Progenitor cell of endocrine pancreas (in vitro differentiated cells): ENCODE measurements at places on chromosomes 3 and 15.

DNA sequence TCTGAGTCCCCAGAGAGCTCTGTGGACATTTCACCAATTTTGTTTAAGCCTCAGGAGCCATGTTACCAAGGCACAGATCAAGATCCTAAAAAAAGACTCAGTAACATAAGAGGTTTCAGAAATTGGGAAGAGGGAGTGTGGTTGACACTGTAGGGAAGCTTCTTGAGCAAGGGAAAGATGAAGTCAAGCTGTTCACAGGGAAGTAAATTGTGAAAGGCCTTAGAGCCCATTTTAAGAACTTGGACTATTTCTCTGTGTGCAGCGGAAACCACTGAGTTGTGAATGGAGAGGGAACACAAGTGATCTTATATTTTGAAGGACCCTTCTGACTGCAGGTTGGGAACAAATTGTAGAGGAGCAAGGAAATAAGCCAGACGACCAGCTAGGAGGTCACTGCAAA lies 18.7 kb downstream of the BCL2A1 start:
- DNase-seq = no peak

- no peak for DNase-seq
Measured at GRCh38 chr15:67976506-67977073, 77.5 kb upstream of the PIAS1 start.

DNA sequence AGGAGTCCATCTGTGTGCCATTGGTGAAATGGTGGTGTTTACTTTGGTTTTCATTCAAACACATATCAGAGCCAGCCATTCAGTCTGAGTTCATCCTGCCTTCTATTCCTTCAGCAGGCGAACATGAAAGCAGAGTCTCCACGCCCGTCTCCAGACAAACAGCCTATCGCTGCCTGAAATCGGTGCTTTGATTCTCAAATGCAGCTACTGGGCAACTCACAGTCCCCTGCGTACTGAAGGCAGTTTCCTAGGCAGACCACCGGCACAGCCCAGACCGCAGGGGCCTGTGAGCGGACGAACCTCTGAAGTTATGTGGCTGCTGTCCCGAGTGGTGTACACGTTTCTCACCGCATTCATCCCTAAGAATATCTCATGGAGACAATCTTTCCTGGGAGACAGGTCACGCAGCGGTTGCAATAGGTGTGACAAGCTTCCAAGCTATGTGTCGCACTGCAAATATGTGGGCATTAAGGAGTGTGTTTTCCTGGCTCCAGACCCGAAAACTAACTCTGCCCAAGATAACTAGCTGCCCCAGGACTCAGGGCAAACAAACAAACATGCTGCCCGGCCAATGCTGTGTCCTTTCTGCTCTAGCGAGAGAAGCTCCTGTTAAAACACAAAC lies 16.9 kb upstream of the RYR3 start:
- no peak for DNase-seq

DNA sequence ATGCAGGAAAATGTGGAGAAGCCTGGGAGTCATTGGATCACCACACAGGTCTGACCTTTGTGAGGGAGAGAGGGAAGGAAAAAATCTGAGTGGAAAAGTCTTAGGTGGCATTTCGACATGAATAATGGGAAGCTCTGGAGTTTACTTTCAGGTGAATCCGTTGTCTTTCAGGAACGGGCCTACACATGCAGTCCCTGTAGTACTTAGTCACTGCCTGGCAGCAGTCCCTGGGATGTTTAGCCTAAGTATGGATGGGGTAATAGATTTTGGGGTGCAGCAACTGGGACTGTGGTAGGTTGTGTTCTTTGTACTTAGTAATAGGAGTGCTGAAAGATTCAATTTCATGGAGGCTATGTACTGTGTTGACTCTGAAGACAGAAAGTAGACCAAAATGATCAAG lies 227.5 kb upstream of the EPHA3 start:
- no peak for DNase-seq

- peak; percentile 33 for DNase-seq
Measured at GRCh38 chr15:90126022-90126421, 23.8 kb upstream of the IDH2 start.

- DNase-seq = no peak
Measured at GRCh38 chr15:85008474-85009260, 27.0 kb downstream of the PDE8A start.

DNA sequence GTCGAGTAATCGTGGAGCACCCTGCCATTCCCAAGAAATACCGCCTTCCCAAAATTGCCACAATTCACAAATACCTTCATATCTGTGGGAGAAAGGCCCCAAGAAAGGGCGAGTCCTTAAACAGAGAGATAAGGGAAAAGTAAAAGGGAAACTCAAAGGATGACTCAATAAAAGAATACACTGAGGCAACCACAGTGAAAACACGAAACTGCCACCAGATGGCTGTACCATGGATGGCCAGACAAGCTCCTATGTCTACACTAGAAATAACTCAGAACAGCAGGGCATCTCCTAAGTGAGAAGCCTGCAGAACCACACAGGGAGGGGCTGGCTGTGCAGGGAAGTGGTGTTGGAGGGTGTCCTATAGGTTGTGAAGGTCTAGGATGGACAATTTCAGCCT lies 25.0 kb downstream of the SRGAP3 start:
- no peak for DNase-seq

GRCh38 chr3:100131241-100131640 lies 16.9 kb upstream of the FILIP1L start:
- DNase-seq = no peak

GRCh38 chr3:196214783-196215441 lies 1.4 kb upstream of the SLC51A start:
- DNase-seq = no peak

- DNase-seq = no peak
Measured at GRCh38 chr15:38174691-38175090, 77.9 kb upstream of the SPRED1 start.

DNA sequence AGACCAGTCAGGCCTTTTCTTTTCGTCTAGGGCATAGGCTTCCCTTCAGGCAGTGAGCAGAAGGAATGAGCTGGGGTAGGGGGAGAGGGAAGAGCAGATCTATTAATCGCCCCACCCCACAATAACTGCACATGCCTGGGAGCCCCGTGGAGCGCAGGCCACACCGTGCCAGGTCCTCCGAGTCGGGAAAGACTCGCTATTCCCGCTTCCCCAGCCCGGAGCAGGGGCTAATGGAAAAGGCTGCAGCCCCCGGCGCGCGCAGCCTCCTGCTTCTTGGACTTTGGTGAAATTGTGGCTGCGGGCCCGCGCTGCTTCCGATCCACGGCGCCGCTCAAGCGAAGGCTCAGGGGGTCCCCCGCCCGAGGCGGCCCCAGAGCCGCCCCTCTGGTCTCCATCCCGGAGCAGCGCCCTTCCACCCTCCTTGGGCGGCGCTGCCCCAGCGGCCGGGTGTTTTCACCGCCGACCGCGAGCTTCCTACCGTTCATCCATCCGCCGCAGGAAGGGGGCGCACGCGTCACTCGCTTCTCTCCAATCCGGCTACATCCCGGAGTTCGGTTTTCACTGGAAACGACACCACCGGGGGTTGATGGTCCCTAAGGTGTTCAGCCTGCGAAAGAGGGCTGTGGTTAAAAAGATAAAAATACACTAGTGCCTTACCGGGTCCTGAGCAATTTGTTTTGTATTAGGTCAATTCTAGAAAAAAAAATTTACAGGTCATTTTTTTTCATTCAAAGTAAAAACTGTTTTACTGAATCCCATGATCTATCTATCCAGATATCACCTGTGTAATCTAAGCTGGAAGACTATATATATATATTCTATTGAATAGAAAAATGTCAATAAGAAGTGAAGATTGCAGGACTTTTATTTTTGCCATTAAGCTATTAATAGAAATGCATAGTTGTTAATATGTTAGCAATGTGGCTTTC lies 4.4 kb upstream of the SYNM start:
- DNase-seq = peak; percentile 75

DNA sequence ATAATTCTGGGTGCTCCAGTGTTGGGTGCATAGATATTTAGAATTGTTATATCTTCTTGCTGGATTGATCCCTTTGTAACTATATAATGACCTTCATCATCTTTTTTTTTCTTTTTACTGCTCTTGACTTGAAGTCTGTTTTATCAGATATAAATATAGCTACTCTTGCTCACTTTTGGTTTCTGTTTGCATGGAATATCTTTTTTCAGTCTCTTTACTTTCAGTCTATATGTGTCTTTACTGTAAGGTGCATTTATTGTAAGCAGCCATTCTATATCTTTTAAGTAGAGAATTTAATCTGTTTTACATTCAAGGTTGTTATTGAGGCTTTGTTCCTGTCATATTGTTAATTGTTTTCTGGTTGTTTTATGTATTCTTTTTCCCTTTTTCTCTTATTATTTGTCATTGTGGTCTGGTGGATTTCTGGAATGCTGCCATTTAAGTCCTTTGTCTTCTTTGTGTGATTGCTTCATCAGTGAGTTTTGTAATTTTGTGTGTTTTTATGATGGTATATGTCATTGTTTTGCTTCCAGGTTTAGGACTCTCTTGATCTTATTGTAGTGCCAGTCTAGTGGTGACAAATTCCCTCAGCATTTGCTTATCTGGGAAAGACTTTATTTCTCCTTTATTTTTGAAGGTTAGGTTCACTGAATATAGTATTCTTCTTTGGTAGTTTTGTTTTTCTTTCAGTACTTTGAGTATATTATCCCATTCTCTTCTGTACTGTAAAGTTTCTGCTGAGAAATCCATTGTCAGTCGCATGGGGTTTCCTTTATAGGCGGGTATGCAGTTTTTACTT lies 8.3 kb upstream of the PRR23C start:
- no peak for DNase-seq

GRCh38 chr3:138186803-138187295 lies 252 bp upstream of the ARMC8 start:
- peak; percentile 72 for DNase-seq

DNA sequence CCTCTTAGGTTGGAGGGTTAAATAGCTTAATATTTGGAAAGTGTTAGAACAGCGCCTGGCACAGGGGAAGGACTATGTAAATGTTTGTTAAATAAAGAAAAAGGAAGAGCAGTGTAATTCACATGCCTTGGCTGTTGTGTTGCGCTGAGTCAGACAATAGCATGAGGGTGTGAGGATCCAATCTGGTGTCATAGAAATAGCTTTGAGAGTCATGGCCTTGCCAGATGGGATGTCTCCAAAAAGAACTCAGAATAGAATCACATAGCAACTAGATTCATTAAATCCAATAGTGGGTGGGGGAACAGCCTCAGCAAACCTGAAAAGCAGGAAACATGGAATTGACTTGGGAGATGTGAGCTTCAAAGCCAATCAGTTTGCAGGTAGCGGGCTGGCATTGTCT lies 3.9 kb upstream of the RBSN start:
- no peak for DNase-seq

GRCh38 chr15:40285151-40285550 lies 2.3 kb upstream of the ANKRD63 start:
- DNase-seq = no peak

DNA sequence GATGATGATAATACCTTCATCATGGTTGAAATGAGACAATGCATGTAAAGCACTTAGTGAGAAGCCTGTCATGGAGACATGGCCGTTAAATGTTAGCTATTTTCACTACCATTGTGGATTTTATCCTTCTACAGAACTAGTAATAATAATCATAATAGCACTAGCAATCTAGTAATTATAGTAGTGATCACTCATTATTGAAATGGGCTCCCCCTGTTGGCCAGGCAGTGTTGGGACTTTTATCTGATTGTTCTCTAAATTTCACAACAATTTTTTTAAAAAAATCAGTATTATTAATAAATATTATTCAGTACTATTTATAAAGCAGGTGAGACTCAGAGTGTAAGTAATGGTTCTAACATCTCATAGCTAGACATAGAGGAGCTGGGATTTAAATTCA lies 396.3 kb downstream of the IL5RA start:
- DNase-seq = no peak

- no peak for DNase-seq
Measured at GRCh38 chr3:111725706-111726105, 130.6 kb upstream of the ZBED2 start.

DNA sequence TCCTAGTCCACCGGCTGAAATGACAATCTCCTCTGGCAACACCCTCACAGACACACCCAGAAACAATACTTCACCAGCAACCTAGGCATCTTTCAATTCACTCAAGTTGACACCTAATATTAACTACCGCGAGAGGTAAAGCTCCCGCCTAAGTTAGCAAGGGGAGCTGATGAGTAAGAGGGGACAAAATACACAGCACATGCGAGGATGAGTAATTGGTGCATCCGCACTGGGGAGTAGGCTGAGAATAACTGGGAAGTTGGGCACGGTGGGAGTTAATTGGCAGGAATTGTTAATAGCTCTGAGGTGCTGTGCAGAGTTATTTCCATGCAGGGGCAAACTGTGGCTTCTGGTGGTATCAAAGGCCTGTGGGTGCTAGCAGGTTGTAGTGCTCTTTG lies 14.5 kb upstream of the PLD1 start:
- no peak for DNase-seq

- peak; percentile 12 for DNase-seq
Measured at GRCh38 chr3:149717391-149718056, 34.8 kb downstream of the COMMD2 start.

DNA sequence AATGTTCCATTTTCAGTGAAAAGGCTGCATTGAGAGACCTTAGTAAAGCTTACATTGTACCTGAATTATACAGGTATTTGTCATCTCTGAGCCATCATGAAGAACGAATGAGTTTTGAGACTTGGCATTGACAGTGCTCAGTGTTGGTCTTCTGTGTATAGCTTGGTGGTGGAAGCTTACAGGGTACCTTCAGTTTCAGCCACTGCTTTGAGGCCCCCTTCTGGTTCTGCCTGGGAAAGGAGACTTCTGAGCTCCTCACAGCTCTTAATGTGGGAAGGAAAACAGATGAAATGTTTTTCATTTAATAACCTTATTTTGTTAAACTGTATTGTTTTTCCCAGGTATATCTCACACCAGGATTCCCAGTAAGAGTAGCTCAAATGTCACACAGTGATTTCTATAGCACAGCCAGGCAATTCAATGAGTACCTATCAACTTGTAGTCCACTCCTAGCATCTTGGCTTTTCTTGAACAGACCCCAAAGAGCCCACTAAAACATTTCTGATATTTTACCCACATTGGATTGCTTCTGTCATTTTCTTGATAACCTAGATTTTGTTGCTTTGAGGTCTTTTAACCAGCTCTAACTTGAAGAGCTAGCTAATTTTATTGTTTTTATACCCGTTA lies 5.6 kb downstream of the SERPINI1 start:
- no peak for DNase-seq

DNA sequence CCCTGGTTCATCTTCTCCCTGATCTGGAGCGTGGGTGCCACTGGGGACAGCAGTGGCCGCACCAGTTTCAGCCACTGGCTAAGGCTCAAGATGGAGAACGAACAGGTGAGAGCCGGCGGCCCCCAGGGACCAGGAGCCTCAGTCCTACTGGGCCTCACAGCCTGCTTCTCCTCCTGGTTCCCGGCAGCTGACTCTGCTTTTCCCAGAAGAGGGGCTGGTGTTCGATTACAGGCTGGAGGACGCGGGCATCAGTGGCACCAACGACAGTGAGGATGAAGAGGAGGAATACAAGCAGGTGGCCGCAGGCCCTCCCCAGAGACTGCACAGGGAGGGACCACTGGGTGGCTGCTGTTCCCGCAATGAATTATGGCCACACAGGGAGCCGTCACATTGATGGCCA lies 54.4 kb downstream of the DNAH1 start:
- no peak for DNase-seq

- no peak for DNase-seq
Measured at GRCh38 chr3:94928921-94929320, 866.1 kb downstream of the NSUN3 start.

GRCh38 chr15:59384507-59384906 lies 11.8 kb upstream of the MYO1E start:
- no peak for DNase-seq
